DMS79 treated with DMSO at 0.1 percent for 48 hours (cell line): ENCODE measurements at places on chromosomes 7 and 10.

DNA sequence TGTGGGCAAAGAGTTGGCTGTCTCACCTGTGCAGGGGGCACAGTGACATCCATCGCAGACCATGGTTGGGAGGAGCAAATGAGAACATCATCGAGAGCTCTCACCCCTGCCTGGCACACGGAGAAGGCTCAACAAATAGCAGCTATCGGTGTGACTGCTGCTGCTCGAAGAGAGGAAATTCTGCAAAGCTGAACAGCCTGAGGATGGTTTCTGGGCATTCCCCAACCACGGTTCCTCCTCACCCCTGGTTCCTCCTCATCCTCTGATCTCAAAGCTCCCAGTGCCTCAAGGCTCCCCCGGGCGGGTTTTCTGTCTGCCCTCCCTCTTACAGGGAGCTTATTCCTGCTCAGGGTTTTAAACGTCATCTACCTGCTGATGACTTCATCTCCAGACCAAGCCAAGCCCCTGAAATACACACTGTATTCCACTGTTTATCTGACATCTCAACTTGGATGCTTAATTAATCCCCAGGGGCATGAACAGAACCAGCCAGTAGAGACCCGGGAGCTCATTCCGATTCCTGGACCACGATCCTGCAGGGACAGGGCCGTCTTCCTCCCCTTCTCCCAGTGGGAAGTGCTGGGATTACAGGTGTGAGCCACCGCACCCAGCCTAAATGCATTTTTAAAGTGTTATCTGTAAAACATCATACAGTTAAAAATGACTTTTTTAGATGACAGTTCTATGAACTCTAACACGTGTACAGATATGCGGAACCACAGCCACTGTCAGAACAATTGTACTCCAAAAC, 19.5 kb upstream of the NOM1 start:
- no peak for DNase-seq

DNA sequence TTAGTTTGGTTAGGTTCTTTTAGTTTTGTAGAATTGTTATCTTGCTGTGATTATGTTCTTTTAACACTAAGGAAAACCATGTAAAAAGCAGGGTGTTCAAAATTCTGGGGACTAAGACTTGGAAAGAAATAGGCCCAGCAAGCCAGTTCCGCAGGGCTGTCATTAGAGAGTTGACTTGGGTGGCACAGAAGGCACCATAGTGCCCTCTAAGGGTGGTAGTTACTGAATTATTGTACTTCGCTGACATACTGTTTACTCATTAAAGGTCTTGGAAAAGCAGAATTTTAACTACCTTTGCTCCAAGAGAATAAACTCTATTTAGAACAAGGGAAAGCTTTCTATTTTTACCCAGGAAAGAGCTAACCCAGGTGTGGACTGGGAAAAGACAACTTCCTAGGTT, 86.5 kb downstream of the OTUD1 start:
- DNase-seq: no peak

GRCh38 chr10:12681252-12681651, 320.3 kb downstream of the CCDC3 start:
- no peak for DNase-seq

DNA sequence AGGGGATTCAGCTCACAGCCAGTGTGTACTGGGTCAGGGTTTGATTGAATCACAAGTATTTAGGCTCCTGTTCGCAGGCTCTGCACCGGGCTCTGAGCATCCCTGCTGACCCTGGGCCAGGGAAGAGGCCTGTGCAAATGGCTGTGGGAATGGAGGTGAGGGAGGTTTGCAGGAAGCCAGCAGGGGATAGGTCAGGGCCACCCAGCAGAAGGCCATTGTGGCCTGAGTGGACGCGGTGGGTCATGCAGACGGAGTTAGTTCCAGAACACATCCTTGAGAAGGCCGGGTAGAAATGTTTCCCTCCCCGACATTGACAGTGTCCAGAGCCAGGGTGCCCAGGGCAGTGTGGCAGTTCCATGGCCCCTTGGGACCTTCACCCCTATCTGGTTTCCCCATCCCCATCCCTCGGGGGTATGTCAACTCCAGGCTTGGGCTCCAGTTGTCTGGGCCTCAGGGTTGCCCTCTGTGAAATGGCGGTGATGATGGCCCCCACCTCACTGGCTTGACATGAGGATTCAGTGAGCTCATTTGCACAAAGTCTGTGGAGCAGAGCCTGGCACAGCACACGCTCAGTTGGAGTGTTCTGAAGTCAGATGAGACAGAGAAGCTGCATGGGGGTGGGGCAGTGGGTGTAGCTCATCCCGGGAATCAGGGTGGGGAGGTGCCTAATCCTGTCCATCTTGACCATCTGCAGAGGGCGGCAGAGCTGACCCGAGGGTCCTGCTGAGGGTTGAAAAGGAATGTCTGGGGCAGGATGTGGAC, 107.6 kb downstream of the ADCY1 start:
- DNase-seq: no peak

DNA sequence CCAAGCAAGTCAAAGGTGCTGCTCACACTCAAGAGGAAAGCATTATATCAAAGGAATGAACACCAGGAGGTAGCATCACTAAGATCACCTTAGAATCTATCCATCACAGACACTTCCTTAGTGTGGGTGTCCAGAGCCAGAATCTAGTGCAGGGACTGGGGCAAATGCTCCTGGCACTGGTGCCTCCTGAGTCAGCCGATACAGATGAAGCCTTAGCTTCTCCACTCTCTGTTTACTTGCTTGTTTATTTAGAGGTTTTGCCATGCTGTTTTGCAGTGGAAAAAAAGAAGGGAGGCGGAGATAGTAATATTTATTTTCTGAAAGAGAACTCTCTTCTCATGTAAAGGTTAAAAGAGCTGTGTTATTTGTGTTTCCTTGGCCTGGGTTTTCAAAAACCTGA, 303.1 kb downstream of the WDR11 start:
- no peak for DNase-seq

DNA sequence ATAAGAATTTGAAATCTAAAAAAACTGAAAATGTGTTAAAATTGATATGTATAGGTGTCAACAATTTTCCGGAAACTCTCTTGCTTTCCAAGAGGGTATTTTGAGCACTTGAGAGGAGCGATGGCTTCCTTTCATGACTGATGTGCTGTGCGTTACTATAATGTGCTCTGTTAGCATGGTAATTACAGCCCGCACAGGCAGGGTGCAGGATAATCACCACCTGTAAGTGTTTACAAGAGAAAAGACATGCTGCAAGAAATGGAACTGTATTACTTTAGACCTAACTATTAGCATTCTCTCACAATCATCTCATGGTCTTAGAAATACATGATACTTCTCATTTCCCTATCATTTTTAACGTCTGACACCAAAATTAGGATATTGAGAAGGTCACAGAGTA, 92.4 kb upstream of the ADARB2 start:
- DNase-seq: no peak
